Naive thymus-derived CD4-positive, alpha-beta T cell (primary cell): ENCODE measurements at places on chromosomes 6 and 20. TPM values are rescaled to one million over a fixed set of nuclear protein-coding genes. Genes with fewer than 3 reads are reported as not detected.

DNA sequence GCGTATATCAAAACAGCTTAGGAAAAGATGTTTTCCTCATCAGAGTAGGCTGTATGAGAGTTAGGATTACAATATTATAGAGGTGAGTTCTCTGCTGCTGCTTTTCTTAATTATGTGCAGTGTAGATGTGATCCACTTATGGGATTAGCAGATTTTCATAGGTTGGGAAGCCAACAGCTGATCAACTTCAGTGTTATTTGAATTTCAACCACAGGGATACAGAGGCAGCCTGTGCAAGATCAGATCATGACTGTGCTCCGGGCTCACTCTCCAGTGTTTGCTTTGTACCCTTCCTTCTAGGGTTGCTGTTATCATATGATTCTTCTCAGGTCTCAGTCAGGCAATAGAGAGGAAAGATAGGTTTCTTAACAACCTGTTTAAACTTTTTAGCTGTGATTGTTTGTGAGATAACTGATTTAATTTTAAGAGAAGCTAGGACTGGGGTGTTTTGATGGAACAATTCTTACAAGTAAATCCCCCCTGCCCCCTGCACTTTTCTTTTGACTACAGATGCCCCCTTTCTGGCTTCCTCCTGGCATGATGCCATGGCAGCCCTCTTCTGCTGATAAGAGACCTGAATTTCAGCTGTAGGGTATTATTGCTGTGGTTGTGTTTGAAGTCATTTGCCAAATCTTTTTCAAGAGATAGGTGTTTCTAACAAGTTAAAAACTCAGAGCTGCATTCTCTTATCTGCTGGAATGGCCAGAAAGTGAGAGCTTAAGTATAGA, 8.5 kb downstream of the RNF8 start:
- no peak for DNase-seq
- no peak overlapping the region for H3K27ac ChIP-seq
- H3K27me3 ChIP-seq = no peaks in the 10 kb centered on the region

GRCh38 chr20:48910347-48910781, 11.1 kb upstream of the ARFGEF2 start:
- H3K4me1 ChIP-seq = peaks cover 5% of the 10 kb centered on the region
- H3K4me3 ChIP-seq = no peak overlapping the region
- no peak for DNase-seq
- H3K27ac ChIP-seq = no peak overlapping the region

DNA sequence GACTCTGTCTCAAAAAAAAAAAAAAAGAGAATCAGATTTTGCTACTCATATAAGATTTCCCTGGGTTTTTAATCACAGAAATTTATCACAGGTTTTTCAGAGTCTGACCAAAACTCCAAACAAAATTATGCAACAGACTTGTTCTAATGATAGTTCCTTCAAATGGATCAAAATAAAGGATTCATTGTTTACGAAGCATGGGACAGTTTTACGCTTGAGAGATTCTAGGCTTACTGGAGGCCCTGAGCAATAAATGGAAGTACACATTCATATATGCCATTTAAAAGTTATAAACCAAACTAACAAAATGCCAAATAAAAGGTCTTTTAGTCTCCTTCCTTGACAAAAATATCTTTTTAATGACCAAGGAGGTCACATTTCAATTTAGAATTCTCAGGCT, 245.1 kb upstream of the KCNQ5 start:
- no peaks in the 10 kb centered on the region for H3K36me3 ChIP-seq
- no peaks in the 10 kb centered on the region for H3K27me3 ChIP-seq

GRCh38 chr20:5080384-5080877, 39.3 kb downstream of the PCNA start:
- no peak for DNase-seq
- peaks cover 25% of the 10 kb centered on the region for H3K4me1 ChIP-seq
- no peak overlapping the region for H3K4me3 ChIP-seq
- no peak overlapping the region for H3K27ac ChIP-seq
- H3K27me3 ChIP-seq = no peaks in the 10 kb centered on the region
- H3K36me3 ChIP-seq = no peaks in the 10 kb centered on the region

DNA sequence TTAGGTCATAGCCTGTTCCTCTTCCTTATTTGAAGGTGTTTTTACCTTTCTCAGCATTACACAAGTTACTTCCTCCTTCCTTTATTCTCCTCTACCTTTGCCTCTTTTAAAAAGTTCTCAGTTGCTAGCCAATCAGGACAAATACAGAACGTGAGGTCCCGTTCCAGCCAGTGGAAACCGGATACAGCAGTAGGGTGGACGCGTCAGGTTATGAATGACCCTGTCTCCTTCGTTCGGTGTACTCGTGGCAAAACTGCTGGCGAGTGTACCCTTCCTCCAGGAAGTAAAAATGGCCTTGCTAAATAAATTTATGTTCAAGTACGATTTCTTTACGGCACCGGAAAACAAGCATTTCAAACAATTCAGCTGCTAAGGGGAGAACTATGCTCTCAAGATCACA, 77.0 kb upstream of the MLN start:
- DNase-seq = no peak
- no peaks in the 10 kb centered on the region for H3K36me3 ChIP-seq
- H3K4me3 ChIP-seq = no peak overlapping the region
- no peaks in the 10 kb centered on the region for H3K4me1 ChIP-seq
- no peak overlapping the region for H3K27ac ChIP-seq

DNA sequence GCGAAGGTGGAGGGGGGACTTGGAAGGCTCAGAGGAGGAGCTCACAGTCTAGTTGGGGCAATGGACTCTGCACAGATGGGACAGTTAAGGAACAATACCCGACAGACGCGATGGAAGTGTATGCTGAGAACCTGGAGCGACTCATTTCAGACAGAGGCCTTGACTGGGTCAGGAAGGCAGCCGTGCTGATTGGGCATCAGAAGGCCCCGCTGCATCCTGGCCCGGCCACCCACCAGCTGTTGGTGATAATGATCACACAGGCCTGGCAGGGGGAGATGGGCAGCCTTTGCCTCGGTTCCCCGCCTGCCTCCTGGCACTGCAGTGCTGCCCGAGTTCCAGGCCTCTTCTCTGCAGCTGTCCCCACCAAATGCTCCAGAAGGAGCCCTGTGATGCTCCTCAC, 62.4 kb downstream of the MDGA1 start:
- no peak overlapping the region for H3K27ac ChIP-seq
- no peaks in the 10 kb centered on the region for H3K27me3 ChIP-seq
- H3K4me1 ChIP-seq = no peaks in the 10 kb centered on the region
- no peak overlapping the region for H3K4me3 ChIP-seq

GRCh38 chr6:71385111-71385822, 96.7 kb downstream of the OGFRL1 start:
- H3K4me3 ChIP-seq = no peak overlapping the region
- no peak overlapping the region for H3K27ac ChIP-seq
- no peaks in the 10 kb centered on the region for H3K36me3 ChIP-seq
- no peaks in the 10 kb centered on the region for H3K27me3 ChIP-seq
- H3K4me1 ChIP-seq = no peaks in the 10 kb centered on the region
- DNase-seq = no peak

- H3K27ac ChIP-seq = no peak overlapping the region
- no peak overlapping the region for H3K4me3 ChIP-seq
- no peaks in the 10 kb centered on the region for H3K36me3 ChIP-seq
Measured at GRCh38 chr6:109446072-109446471, 5.5 kb downstream of the SMPD2 start.

- H3K27me3 ChIP-seq = no peaks in the 10 kb centered on the region
- H3K27ac ChIP-seq = no peak overlapping the region
- H3K4me1 ChIP-seq = no peaks in the 10 kb centered on the region
- DNase-seq = no peak
- no peak overlapping the region for H3K4me3 ChIP-seq
Measured at GRCh38 chr20:31841928-31842327, 3.5 kb downstream of the FOXS1 start.

- H3K36me3 ChIP-seq = no peaks in the 10 kb centered on the region
- no peaks in the 10 kb centered on the region for H3K4me1 ChIP-seq
- no peak overlapping the region for H3K4me3 ChIP-seq
- no peak overlapping the region for H3K27ac ChIP-seq
- no peaks in the 10 kb centered on the region for H3K27me3 ChIP-seq
- no peak for DNase-seq
Measured at GRCh38 chr6:4280031-4280430, 144.7 kb upstream of the ECI2 start.

Gene SOX18
- 1.4 and 1.7 TPM in 2 replicates for total RNA-seq
